ENCODE measurements at places on chromosomes 16 and 17.

GRCh38 chr16:75114179-75114945 lies 2.2 kb downstream of the LDHD start:
- DNase-seq = no peak

DNA sequence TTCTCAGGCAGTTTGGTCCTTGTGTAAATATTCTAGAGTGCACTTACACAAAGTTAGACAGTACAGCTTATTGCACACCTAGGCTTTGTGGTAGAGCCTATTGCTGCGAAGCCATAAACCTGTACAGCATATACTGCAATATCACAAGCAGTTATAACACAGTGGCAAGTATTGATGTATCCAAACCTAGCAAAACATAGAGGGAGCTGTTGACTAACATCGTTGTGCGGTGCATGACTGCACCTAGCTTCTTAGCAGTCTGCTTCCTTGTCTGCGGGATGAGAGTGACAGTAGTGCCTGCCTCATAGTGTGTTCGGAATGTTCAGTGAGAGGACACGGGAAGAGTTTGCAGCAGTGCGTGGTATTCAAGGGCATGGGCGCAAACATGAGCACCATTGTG lies 78.9 kb downstream of the MPRIP start:
- peak; percentile 32 for DNase-seq

DNA sequence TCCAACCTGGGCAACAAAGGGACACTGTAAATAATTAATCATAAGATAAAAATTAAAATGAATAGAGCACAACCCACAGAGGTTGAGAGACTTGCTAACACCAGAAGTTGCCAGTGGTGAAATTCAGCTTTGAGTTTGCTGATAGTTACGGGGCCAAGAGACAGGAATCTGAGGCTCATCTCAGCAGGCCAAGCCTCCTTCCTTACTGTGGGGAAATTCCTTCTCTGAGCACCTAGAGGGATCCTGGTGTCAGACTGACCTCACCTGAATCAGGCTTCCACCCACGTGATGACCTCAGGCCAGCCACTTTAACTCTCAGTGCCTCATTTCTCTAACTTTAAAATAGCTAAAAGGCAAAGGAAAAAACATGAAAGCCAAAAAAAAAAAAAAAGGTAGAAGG lies 4.7 kb downstream of the ABAT start:
- no peak for DNase-seq

- no peak for DNase-seq
Observed at GRCh38 chr16:66843191-66843590, 1.0 kb upstream of the CA7 start.

- DNase-seq = peak; percentile 89
Observed at GRCh38 chr16:2474877-2475412, at the start of gene TBC1D24. TBC1D24 (plus strand) TSS chr16:2475127; CDS start chr16:2496149, 21,022 bp downstream.

- no peak for DNase-seq
Observed at GRCh38 chr16:48269011-48269410, 21.7 kb upstream of the ABCC11 start.

DNA sequence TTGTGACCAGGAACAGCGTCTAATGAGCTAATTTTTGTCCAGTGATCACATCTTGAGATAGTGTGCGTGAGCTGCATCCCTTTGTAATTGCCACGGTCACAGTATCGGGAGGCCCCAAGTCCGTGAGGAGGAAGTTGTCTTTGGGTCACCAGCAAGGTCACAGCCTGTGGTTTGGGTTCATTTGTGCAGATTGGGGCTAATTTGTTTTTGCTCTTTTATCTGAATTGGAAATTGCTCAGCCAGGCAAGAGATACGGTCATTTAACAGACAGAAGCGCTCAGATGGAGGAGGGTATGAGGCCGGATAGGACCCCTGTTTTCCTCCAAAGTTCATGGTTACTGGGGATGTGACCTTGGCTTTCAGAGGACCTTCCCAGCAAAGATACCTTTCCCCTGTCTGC lies 174.1 kb downstream of the SNX29 start:
- no peak for DNase-seq

DNA sequence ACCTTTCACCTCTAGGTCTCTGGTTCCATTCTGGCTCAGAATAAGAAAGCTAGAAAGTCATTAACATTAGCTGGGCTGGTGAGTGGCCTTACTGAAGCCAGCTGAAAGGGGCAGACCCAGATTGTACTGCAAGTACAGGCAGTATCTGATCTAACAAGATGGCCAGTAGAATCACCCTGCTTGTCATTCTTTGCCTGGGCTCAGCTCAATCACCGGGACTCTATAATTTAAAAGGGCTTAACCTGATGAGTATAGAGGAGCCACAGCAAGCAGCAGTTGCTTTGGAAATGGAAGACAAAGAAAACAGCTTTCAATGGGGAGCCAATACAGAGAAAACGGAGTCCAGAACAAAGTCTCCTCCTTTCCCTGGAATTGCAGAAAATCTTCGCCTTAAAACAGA lies 13.6 kb downstream of the CDH8 start:
- no peak for DNase-seq
